Neural crest cell (in vitro differentiated cells): ENCODE measurements at places on chromosomes 7 and 10. TPM values are rescaled to one million over a fixed set of nuclear protein-coding genes. Genes with fewer than 3 reads are reported as not detected.

FAM25G gene
- not detected in 2 replicates for total RNA-seq

NIPSNAP2 gene
- 51.2 and 54.3 TPM in 2 replicates for total RNA-seq

PGAM2 gene
- total RNA-seq = 1.8 and 2.4 TPM in 2 replicates

MMD2 gene
- total RNA-seq = 0.25 TPM in 1 of 2 replicates, not detected in the other

ACADSB gene
- 16.8 and 17.2 TPM in 2 replicates for total RNA-seq

LEP gene
- not detected in 2 replicates for total RNA-seq

TEX36 gene
- not detected in 2 replicates for total RNA-seq

FAM221A gene
- 10.3 and 11.1 TPM in 2 replicates for total RNA-seq

DNAH11 gene
- 0.63 and 0.84 TPM in 2 replicates for total RNA-seq

ABCA13 gene
- 0.75 and 0.89 TPM in 2 replicates for total RNA-seq

EVX1 gene
- 0.79 and 0.80 TPM in 2 replicates for total RNA-seq

SLC26A5 gene
- not detected in 2 replicates for total RNA-seq

IRF5 gene
- total RNA-seq = not detected in 2 replicates

HEPACAM2 gene
- total RNA-seq = not detected in 2 replicates

- no peak for DNase-seq
These were observed 572.1 kb upstream of the POM121L12 start for GRCh38 chr7:52463341-52463740.

DNA sequence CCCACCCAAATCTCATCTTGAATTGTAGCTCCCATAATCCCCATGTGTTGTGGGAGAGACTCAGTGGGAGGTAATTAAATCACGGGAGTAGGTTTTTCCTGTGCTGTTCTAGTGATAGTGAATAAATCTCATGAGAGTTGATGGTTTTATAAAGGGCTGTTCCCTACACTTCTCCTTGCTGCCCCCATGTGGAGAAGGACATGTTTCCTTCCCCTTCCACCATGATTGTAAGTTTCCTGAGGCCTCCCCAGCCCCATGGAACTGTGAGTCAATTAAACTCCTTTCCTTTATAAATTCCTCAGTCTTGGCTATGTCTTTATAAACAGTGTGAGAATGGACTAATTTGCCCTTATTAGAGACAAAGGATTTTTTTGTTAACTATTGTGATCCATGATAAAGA, 48.5 kb upstream of the MKX start:
- no peak for DNase-seq

GRCh38 chr10:124094419-124094785, 1.0 kb upstream of the CHST15 start:
- no peak for DNase-seq

DNA sequence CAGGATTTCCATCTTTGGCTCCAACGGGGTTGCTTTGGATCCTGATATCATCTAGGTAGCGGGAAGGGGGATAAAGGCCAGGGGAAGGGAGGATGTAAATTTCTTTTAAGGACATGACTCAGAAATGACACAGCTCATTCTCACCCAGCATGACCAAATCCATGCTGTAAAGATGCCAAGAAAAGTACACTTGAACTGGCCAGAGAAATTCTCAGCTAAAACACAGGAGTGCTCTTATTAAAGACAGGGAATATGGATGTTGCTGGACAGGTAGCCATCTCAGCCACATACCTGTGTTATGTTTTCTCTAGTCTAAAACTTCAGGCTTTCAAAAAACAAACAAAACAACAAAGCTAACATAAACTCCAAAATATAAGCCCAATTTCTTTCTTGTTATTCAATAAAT, 68.3 kb downstream of the NAMPT start:
- no peak for DNase-seq

DNA sequence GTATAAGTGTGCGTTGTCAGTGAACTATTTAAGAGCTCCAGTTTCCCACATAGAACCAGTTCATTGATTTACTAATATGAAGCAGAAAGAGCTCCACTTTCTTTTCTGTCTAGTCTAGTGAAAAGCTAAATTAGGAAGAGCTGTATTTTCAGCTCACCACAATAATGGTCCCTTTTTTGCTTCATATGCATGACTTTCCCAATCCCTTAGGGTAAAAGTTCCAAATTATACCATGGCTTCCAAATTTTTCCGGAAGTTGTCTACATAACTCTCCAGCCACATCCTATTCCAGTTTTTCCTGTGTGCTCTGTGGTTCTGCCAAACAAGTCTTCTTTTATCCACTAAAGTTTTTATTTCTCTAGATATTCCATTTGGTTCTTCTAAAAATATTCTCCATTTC, 685.2 kb downstream of the REEP3 start:
- no peak for DNase-seq

GRCh38 chr7:94274828-94275227, 119.9 kb upstream of the COL1A2 start:
- no peak for DNase-seq

- DNase-seq = no peak
These were observed 1.8 kb downstream of the CLEC2L start for GRCh38 chr7:139525239-139525638.

DNA sequence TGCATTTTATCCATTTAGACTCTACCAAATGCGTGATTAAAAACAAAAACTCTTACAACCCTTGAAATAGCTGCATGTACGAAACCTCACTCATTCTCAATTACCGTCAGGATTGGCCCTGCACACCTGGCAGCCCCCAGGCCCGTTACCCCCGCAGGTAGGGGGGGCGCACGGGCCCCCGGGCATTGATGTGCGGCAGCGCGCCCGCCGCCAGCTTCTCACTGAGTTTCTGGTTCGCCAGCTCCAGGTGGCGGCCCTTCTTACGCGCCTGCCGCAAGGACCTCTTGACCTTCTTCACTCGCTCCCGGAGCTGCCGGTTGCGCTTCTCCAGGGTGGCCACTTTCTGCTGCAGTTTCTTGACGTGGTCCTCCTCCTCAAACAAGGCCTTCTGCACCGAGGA, 103.2 kb downstream of the CCDC3 start:
- no peak for DNase-seq

DNA sequence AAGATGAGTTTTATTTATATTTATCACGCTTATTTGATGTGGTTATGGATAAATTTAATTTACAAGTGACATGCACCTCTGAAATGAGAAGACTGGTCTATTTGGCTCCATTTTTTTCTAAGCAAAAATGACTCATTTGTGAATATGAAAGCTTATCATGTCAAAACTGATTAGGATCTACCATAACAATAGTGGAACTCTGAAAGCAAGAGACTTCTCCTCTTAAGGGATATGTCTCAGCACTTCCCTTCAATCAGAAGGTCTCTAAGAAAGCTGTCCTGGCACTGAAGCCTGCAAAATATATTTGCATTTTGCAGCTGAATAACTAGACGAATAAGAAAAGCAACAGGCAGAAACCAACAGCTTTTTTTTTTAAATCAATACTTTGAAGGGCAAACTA, 12.7 kb downstream of the FAS start:
- no peak for DNase-seq

- DNase-seq = no peak
These were observed 296.8 kb downstream of the DNAJB6 start for GRCh38 chr7:157633465-157634185.

DNA sequence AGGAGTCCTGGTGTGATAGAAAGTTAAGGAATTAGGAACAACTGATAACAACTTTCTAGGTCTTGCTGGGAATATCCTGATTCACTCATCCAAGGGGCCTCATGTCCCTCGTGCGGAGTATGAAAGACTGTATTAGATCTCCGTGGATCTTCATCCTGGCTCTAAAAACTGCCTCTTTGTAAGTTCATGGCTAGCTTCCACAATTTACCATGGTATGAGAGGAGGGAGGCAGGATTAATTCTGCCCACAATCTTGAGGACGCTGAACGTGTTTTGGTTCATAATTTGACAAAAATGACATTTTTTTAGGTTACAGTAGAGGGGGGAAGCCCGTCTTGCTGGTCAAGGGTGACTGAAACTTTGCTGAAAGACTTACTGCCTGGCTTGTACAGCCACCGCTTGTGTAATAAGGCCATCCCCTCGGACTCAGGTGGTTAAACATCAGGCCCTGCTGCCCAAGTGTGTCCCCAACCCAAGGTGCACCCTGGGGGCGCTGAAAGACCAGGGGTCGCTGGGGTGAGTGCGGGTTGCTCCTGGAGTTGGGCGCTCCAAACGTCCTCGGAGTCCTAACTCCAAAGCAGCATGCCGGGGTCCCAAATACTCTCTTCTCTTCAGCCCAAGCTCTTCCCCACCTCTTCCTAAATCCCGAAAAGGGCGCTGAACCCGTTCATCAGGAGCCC, 733 bp downstream of the HIBADH start:
- peak; percentile 9 for DNase-seq

DNA sequence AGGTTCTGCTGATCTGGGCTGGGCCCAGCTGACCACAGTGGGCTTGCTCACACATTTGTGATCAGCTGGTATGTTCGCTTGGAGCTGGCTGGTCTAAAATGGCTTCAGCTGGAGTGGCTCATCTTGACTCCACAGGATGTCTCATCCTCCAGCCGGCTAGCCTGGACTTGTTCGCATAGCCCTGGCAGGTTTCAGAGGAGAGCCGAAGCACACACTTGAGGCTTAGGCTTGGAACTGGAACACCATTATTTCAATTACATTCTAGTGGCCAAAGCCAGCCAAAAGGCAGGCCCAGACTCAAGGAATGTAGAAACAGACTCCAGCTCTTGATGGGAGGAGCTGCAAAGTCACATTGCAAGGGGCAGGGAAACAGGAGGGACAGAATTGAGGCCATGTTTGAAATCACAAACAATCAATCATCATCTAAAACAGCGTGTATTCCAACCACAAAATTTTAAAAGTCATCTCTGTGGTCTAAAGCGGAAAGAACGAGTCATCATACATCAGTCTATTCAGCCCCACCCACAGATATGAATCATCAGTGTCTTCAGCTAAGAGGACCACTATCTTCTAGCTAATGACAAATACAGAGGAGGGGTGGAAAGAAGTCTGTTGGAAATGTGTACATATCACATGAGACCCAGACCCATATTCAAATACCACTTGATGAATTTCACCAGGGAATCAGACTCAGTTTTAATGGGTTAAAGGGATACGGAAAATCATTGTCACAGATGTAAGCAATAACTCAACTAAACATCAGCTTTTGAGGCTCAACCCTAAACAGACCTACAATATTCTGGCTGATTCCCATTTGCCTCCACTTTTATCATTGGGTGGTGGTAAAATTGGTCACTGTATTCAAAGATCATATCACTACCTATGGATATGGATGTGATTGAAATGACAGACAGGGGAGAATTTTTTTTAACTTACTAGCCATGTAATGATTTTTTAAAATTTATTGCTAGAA, 139.0 kb upstream of the MKLN1 start:
- no peak for DNase-seq

DNA sequence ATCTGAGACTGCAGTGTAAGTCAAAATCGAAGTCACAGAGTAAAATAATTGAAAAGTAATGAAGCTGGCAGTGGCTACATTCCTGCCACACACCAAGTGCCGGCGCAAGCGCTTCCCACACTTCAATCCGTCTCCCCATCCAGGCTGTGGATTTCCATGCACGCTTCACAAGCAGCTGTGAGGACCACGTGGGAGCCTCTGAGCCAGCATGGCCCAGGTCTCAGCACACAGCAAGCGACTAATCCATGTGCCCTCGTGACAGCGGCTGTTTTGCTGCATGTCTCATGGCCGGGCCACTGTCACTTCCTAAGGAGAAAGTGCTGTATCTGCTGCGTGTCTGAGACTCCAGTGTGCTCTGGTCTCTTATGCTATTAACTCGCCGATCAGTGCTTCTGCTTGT, 566.9 kb downstream of the DNAJB6 start:
- no peak for DNase-seq

GRCh38 chr10:121595351-121595805, 2.9 kb downstream of the FGFR2 start:
- no peak for DNase-seq

- no peak for DNase-seq
These were observed 3.5 kb upstream of the GNB2 start for GRCh38 chr7:100670074-100670473.

DNA sequence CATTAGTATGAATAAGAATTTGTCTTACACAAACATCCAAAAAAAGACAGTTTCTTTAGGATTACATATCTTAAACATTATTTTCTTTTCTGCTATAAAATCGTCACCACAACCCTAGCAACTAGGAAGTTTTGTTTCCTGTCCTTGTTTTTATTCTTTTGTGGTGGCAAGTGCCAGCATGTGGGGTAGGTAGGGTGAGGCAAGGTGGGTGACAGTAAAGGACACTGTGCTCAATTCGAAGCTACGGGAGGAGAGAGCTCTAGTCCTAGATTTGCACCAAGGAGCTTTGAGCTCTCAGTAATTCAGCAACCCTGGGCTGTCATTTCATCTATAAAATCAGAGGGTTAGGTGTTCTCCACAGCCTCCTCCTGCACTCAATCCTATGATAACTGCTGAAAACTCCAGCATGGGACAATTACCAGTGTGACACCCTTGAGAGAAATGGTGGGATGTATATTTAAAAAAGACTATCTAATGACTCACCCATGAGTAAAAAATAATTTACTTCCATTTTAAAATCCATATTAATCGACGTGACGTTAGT, 187.1 kb downstream of the FAM107B start:
- DNase-seq = no peak

GRCh38 chr10:98338896-98339295, 70.9 kb upstream of the LOXL4 start:
- no peak for DNase-seq

DNA sequence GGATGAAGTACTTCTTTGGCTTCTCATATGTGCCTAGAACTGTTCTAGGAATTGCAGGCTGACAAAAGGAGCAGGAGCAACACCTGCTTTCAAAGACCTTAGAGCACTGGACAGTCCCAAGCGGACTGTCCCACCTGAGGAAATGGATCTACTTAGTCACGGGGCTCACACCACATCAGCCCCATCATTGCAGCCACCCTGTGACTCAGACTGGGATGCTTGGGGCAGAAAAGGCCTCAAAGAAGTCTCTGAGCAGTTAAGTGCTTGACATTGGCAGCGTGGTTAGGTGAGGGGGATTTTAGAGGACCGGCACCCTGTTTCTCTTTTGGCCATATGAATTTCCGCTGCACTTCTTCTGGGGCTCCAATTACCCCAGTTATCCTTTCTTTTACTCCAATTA, 256.6 kb downstream of the USP6NL start:
- DNase-seq = no peak

DNA sequence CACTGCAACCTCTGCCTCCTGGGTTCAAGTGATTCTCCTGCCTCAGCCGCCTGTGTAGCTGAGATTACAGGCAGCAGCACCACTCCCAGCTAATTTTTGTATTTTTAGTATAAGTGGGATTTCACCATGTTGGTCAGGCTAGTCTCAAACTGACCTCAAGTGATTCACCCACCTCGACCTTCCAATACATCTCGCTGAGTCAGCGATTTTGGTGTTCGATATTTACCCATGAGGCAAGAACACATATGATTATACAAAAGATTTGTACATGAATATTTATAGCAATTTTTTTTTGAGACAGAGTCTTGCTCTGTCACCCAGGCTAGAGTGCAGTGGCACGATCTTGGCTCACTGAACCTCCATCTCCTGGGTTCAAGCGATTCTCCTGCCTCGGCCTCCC, 19.8 kb downstream of the PNLIP start:
- no peak for DNase-seq
